ENCODE measurements at places on chromosomes 7 and 10.

GRCh38 chr7:74141705-74142104 lies 32.5 kb upstream of the EIF4H start:
- no peak for DNase-seq

DNA sequence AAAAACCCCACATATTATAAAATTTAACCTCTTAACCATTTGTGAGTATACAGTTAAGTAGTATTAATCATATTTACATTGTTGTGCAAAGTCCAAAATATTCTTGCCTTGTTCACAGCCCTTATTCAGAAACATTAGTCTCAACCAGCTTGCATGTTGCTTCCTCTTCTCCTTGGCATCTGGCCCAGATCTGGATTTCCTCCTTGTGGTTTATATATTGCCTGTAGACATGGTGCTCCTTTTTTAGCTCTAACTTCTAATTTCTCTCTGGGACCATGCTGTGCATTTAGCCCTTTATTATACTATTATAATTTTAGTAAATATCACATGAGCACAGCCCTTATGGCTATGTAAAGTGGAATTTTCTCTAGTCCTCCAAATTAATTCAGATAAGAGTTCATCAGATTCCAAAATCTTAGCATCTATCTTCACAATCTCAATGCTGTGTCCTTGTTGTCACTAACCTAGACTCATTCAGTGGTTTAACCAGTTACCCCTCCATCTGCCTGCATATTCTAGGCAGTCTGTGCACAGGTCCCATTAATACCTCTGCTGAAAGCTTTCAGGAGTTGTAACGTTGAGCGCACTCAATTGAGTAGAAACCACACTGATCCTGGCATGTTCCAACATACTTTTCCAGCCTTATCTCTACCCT lies 7.9 kb downstream of the CPED1 start:
- no peak for DNase-seq

- no peak for DNase-seq
Observed at GRCh38 chr10:11881030-11881476, 57.9 kb downstream of the PROSER2 start.

DNA sequence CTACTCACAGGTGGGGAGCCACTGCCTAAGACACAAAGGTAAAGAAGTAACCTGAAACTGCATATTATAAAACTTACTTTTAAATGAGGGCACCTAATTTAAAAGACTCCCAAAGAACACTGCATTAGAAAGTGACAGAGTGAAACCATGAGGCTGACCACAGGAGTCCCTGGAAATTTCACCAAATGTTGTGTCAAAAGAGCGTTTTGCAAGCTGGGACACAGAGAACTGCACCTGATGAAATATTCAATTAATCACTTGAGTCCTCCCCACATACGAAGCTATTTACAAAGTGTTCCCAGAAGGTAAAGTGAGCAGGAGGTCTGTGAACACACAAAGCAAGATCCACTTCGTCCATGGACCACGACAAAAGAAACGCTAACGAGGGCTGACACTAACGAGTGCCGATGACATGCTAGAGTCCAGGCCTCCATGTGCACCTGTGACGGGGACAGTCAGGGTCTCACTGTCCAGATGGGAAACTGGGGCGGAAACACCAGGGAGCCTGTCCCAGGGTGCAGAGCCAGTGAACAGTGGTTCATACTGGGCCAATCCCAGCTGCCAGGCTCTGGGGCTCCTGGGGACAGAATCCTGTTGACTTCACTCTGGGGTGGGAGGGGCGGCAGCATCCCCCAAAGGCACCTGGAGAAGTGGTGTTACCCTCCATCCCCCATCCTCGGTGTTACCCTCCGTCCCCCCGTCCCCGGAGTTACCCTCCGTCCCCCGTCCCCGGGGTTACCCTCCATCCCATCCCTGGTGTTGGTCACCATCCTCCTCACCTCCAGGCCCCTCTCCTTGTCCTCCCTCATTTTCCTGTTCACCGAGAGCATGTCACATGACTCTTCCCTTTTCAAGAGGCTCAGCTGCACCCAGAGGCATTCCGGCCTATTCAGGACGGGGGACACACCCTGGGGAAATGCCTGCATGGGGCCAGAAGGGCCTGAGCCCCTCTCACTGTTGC lies 63.4 kb downstream of the DIP2C start:
- DNase-seq = no peak

DNA sequence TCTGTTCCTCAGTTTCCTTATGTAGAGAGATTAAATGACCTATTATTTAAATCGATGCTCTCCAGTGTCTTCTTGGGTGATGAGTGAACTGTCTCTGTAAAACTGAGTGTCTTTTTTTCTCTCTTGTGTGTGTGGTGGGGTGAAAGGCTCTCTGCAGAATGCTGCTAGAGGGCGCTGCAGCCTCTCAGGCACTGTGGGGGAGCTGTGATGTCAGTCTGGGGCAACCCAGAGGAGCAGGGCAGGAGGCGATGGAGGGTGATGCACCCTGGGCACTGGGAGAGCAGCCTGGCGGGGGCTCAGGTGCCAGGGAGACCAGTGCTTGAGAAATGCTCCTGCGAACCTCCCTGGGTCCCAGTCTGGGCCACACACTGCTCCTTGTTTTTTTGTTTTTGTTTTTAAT lies 110.1 kb upstream of the POM121L12 start:
- no peak for DNase-seq

- DNase-seq = no peak
Observed at GRCh38 chr10:48335788-48336187, 29.3 kb downstream of the MAPK8 start.

DNA sequence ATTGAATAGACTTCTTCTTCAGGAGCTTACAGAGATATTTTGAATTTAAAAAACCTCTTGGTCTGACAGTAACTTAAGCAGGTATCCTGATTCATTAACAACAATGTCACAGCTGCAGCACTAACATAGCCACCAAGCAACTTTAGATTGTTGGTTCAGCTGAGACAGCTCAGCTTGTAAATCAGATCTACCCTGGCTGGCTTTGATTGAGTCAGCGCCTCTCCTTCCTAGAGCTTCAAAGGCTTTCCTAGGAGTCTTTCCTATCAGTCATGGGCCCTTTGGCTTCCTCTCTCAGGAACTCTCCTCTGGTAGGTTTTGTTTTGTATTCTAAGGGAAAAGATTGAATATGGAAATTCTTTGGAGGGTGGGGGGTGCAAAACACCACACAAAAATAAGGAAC lies 70.7 kb upstream of the STEAP4 start:
- DNase-seq = no peak

DNA sequence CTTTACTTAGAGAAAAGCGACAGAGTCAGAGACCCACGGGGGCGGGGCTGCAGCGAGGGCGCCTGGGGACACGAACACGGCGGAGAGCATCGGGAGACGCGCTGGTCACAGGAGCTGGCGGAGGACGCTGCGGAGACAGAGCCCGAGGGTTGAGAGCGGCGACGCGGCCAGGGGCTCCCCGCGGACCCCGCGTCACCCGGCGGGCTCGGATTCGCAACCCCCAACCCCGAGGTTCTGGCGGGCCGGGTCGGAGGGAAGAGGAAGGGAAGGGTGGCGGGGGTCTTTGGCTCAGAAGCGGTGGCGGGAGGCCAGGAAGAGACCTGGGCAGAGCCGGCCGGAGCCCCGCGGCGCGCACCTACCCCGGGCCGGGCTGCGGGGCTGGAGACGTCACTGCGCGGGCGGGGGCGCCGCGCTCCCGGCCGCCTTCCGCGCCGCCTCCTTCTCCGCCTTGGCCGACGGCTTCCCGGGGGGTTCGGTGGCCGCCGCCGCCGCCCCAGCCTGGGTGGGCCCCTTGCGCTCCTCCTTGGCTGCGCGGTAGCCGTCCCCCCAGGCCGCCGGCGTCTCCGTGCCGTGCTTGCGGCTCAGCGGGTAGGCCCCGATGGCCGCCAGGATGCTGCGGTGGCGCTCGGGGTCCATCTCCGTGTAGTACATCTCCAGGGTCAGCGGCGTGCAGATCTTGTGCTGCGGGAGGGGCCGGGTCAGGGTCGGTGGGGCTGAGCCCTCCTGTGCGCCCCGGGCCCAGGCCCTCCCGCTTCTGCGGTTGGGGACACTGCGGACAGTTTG lies 11.1 kb downstream of the CALY start:
- no peak for DNase-seq

DNA sequence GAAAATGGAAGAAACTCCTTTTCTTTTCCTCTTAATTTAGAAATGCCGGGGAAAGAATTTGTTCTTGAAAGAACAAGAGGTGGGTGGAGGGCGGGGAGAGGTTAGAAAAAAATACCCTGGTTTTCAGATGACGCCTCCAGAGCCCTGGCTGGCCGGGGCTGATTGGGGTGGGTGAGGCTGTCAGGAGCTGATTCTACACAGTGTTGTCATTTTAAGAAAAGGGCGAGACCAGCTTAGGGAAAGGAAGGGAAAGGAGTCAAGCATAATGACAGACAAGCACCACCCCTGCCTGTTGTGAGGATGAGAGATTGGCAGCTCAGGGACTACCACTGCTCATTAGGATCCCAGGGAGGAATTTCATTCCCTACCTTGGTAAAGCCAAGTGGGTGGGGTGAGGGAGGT lies 9.9 kb upstream of the FAM180A start:
- no peak for DNase-seq

DNA sequence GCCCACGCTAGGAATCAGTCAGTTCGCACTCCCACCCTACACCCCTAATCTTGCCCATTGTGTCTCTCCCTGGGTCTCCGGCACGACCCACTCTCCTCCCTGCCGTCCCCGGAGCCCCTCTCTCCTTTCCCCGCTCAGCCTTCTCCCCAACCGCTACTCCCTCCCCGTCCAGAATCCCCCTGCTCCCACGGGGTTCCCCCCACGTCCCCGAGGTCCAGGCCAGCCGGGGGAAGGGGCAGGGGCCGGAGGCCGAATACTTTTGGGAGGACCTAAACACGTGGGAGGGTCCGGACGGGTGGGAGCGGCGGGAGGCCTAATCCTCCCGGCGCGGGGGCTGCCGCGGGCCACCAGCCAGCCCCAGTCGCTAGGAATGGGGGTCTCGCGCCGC lies 560 bp downstream of the RARRES2 start:
- no peak for DNase-seq

DNA sequence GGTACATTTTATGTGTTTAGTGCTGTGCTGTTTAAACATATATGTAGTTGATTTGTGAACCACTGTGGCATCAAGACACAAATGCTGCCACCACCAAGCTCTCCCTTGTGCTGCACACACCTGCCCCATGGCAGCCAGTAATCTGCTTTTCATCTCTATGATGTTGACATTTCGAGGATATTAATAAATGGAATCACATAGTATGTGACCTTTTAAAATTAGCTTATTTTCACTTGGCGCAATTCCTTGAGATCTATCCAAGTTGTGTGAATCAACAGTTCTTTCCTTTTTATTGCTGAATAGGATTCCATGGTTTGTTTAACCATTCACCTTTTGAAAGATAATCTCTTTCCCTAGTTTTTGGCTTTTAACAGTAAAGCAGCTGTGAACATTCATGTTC lies 73.1 kb downstream of the BMPR1A start:
- DNase-seq = no peak

DNA sequence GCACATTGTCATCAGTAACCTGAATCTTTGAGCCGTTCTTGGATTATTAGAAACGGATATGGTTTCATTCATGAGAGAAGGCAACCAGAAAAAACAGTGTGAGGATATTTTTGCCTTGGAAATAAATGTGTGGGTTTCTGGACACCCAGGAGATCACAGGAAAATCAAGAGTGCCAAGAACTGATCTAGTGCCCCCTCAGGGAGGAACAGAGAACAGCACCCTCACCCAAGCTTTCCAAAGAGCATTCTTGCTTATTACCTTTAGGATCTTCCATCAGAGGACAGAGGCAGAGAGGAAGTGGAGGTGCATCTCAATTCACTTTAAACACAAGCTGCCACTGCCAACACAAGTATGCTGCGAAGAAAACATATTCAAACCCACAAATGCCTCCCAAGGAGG lies 851.5 kb upstream of the COBL start:
- no peak for DNase-seq

DNA sequence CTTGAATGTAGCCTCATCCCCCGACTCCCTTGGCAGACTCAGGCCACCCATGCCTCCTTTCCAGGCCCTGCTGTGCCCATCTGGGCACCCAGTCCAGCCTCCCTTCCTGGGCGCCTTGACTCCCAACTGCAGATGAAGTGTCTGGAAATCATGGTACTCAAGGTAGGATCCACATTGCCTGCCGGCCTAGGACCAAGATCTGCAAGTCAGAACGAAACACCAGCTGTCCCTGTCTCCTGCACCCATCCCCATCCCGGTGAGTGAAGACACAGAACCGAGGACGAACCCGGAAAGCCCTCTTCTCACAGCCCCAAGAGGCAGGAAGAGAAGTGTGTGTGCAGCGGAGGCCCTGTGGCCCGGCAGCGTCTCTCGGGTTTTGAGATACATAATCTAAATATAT lies 205.1 kb downstream of the EMX2 start:
- DNase-seq = no peak

GRCh38 chr7:24828891-24829661 lies 71.8 kb upstream of the GSDME start:
- no peak for DNase-seq

- no peak for DNase-seq
Observed at GRCh38 chr10:12202226-12202625, 6.2 kb downstream of the CDC123 start.

GRCh38 chr10:96695366-96695765 lies 24.9 kb downstream of the PIK3AP1 start:
- no peak for DNase-seq

DNA sequence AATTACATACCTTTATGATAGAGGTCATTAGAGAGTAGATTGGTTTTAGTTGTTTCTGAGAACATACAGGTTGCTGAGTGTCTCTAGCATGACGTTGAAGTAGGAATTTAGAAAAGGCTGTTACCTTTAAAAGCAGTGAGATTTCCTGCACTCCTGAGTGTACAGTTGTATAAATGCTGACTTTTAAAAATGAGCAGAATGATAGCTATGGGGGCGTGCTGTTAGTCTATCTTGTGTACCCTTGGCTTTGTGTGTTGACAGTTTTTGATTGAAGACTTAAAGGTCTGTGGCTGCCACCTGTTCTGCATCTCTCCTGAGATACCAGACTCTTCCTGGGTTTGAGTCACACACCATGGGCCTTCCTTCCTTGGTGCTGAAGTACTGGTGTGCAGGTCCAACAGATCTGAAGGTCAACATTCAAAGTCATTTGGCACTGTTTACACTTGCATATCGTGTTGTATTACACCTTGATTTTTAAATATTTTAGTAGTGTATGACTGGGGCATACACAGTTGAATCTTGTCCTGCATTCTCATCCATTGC lies 23.8 kb downstream of the DNAJB6 start:
- no peak for DNase-seq

GRCh38 chr7:121394709-121395140 lies 1.4 kb downstream of the FAM3C start:
- DNase-seq = no peak

GRCh38 chr10:72162978-72163377 lies 52.8 kb upstream of the ANAPC16 start:
- no peak for DNase-seq

DNA sequence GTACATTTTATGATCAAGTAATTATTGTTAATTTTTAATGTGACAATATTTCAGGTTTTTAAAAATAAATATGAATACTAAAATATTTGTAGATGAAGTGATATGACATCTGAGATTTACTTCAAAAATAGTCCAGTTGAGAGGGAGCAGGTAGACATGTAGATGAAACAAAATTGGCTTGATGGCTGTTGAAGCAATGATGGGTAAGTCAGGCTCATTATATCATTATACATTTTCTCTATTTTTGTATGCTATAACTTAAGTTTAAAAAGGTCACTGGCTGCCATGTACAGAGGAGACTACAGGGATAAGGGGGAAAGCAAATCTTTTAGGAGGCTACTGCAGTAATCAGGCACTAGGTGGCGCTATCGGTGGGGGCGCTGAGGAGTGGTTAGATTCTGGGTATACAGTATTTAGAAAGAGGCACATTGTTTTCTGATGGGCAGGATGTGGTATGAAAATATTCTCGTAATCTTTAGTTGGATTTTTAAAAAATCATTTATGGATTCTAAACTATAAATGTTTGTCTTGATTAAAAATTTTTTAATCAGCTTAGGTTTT lies 189.8 kb upstream of the IMMP2L start:
- DNase-seq = peak; percentile 31

- DNase-seq = no peak
Observed at GRCh38 chr7:151660141-151660540, 140.4 kb upstream of the RHEB start.

Measured in NCI-H2107 (cell line).